ENCODE measurements at places on chromosomes 1 and 21. TPM values are rescaled to one million over a fixed set of nuclear protein-coding genes. Genes with fewer than 3 reads are reported as not detected.

GRCh38 chr1:89356658-89357400, 7.0 kb upstream of the GBP6 start:
- H3K27ac ChIP-seq: no peak overlapping the region
- H3K36me3 ChIP-seq: no peaks in the 10 kb centered on the region
- DNase-seq: no peak
- no peak overlapping the region for H3K4me3 ChIP-seq

DNA sequence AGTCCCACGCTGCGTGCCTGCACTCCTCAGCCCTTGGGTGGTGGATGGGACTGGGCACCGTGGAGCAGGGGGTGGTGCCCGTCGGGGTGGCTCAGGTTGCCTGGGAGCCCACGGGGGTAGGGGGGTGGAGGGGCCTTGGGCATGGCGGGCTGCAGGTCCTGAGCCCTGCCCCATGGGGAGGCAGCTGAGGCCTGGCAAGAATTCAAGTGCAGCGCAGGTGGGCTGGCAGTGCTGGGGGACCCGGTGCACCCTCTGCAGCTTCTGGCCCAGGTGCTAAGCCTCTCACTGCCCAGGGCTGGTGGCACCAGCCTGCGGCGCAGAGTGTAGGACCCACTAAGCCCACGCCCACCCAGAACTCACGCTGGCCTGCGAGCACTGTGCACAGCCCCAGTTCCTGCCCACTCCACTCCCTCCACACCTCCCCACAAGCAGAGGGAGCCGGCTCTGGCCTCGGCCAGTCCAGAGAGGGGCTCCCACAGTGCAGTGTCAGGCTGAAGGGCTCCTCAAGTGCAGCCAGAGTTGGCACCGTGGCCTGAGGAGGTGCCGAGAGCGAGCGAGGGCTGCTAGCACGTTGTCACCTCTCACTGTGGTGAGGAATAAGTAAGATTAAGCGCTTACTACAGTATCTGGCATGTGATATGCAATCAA, 12.8 kb downstream of the TNNI3K start:
- H3K36me3 ChIP-seq: no peaks in the 10 kb centered on the region
- H3K27ac ChIP-seq: no peak overlapping the region
- no peaks in the 10 kb centered on the region for H3K27me3 ChIP-seq
- H3K4me1 ChIP-seq: no peaks in the 10 kb centered on the region
- H3K4me3 ChIP-seq: no peak overlapping the region

Gene DNAI4
- 3.4 TPM for total RNA-seq

- peak overlapping the region; percentile 58 for H3K4me3 ChIP-seq
- H3K27me3 ChIP-seq: no peaks in the 10 kb centered on the region
- H3K27ac ChIP-seq: peak overlapping the region; percentile 77
- no peak for DNase-seq
- peaks cover 67% of the 10 kb centered on the region for H3K4me1 ChIP-seq
Measured at GRCh38 chr21:24046829-24047443, 1560.3 kb downstream of the MRPL39 start.

Gene TCHH
- not detected for total RNA-seq

Gene SPRR2B
- total RNA-seq: not detected

GRCh38 chr1:53079251-53079650, 17.2 kb downstream of the PODN start:
- H3K27me3 ChIP-seq: peaks cover 5% of the 10 kb centered on the region
- no peak for DNase-seq
- H3K4me1 ChIP-seq: no peaks in the 10 kb centered on the region
- H3K36me3 ChIP-seq: no peaks in the 10 kb centered on the region
- no peak overlapping the region for H3K27ac ChIP-seq
- no peak overlapping the region for H3K4me3 ChIP-seq

- H3K27ac ChIP-seq: no peak overlapping the region
- H3K36me3 ChIP-seq: no peaks in the 10 kb centered on the region
- no peak overlapping the region for H3K4me3 ChIP-seq
- H3K27me3 ChIP-seq: no peaks in the 10 kb centered on the region
- peaks cover 4% of the 10 kb centered on the region for H3K4me1 ChIP-seq
Measured at GRCh38 chr1:169312084-169312954, 55.3 kb downstream of the NME7 start.

- no peaks in the 10 kb centered on the region for H3K27me3 ChIP-seq
- no peak overlapping the region for H3K4me3 ChIP-seq
- H3K27ac ChIP-seq: peak overlapping the region; percentile 33
- DNase-seq: no peak
- H3K36me3 ChIP-seq: no peaks in the 10 kb centered on the region
Measured at GRCh38 chr1:182629080-182629479, 24.9 kb upstream of the RGS16 start.

DNA sequence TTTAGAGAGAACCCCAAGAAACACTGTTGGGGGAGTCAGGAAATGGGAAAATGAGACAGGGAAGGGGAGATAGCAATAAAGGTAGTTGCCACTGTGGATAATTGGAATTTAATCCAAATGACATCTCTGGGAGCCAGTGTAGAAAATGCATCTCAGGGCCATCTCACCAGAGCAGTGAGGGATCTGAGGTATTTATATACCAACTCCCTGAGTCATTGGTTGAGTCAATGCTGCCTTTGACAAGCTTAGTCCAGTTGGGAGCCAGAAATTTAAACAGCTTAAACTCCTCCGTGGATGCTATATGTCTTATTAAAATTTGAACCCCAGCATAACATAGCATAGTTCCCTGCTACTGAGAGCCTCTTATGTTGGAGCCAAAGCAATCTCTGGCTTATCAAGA, 140.3 kb downstream of the SLC30A10 start:
- H3K4me1 ChIP-seq: no peaks in the 10 kb centered on the region
- no peak overlapping the region for H3K4me3 ChIP-seq
- no peaks in the 10 kb centered on the region for H3K36me3 ChIP-seq
- peaks cover 4% of the 10 kb centered on the region for H3K27me3 ChIP-seq
- DNase-seq: no peak

GRCh38 chr1:54340878-54341277, 65.3 kb downstream of the SSBP3 start:
- no peaks in the 10 kb centered on the region for H3K27me3 ChIP-seq

- DNase-seq: peak; percentile 51
- peaks cover 5% of the 10 kb centered on the region for H3K4me1 ChIP-seq
- H3K4me3 ChIP-seq: peak overlapping the region; percentile 32
- no peak overlapping the region for H3K27ac ChIP-seq
- no peaks in the 10 kb centered on the region for H3K27me3 ChIP-seq
Measured at GRCh38 chr1:2212532-2213491, 15.3 kb upstream of the SKI start.

- H3K4me1 ChIP-seq: peaks cover 9% of the 10 kb centered on the region
- no peak overlapping the region for H3K4me3 ChIP-seq
Measured at GRCh38 chr1:197787056-197787455, 11.8 kb upstream of the DENND1B start.

DNA sequence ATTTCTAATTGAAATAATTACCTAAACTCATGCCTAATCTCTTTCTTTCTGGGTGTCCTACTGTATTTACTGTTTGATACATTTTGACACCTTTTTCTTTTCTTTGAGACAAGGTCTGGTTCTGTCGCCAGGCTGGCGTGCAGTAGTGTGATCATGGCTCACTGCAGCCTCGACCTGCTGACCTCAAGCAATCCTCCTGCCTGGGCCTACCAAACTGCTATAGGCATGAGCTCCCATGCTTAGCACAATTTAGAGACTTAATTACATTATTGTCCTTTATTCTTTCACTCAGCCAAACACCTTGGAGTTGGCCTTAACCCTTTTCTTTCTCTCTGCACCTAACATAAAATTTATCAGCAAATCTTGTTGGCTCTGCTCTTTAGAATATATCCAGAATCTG, 139.8 kb upstream of the KIF26B start:
- peaks cover 7% of the 10 kb centered on the region for H3K4me1 ChIP-seq
- H3K27ac ChIP-seq: no peak overlapping the region
- DNase-seq: no peak
- no peak overlapping the region for H3K4me3 ChIP-seq

GRCh38 chr1:29379443-29380073, 143.2 kb downstream of the PTPRU start:
- no peak overlapping the region for H3K27ac ChIP-seq
- peaks cover 14% of the 10 kb centered on the region for H3K27me3 ChIP-seq
- H3K36me3 ChIP-seq: peaks cover 2% of the 10 kb centered on the region
- H3K4me3 ChIP-seq: no peak overlapping the region
- DNase-seq: no peak

- peaks cover 2% of the 10 kb centered on the region for H3K27me3 ChIP-seq
- H3K27ac ChIP-seq: no peak overlapping the region
- no peaks in the 10 kb centered on the region for H3K36me3 ChIP-seq
- DNase-seq: no peak
- peaks cover 7% of the 10 kb centered on the region for H3K4me1 ChIP-seq
- H3K4me3 ChIP-seq: no peak overlapping the region
Measured at GRCh38 chr1:43042127-43042526, 83.5 kb upstream of the SLC2A1 start.

DNA sequence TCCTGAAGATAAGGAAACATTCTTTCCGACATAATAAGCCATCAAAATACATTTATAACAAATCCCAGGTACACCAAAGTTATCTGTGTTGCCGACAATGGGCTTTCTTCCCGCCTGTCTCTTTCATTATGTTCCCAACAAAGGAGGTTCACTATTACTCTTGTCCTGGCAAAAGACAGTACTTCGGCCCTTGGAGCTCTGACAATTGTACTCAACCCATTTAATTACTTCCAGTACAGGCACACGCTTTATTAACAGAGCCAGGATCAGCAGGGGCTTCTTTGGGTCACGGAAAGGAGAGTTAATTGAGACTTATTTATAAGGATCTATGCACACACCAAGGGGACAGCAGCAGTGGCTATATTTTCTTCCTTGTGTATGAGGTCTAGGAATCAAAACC, 46.6 kb upstream of the DUSP10 start:
- no peaks in the 10 kb centered on the region for H3K36me3 ChIP-seq
- no peak overlapping the region for H3K4me3 ChIP-seq
- no peak overlapping the region for H3K27ac ChIP-seq
- peaks cover 38% of the 10 kb centered on the region for H3K4me1 ChIP-seq
- H3K27me3 ChIP-seq: no peaks in the 10 kb centered on the region
- DNase-seq: no peak

DNA sequence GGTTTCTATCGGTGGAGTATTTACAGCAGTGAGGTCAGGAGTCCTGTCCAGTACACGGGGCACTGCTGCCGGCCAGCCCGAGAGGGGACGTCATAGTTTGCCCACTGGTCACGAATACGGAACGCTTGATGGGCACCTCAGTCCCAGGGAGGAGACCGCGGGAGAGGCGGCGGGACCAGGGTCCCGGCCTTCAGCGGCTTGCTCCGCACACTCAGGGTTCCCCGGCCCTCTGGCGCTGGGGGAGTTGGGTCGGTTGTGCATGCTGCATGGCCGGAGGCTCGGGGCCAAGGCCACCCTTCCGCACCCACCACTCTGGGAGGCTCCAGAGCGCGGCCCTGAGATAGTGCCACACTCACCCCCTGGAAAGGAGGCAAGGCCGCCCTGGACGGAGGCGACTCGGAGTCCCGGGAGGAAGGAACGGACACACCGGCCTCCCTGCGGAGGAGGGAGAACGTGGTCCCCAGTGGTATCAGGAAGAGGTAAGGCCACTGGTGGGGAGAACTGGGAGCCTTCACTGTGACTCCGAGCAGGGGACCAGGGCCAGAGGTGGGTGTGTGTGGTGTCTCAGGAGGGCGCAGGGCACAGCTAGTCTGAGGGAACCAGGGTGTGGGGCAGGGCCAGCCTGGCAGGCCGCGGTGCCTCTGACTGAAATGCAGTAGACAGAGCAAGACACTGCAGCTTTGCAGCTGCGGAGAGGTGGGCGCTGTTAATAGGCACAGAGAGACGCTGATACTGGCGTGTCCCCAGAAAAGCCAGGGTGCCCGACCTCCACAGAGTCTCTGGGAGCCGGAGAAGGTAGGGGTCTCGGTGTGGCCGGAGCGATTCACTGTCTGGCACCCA, 28.6 kb upstream of the PRSS38 start:
- H3K4me1 ChIP-seq: peaks cover 22% of the 10 kb centered on the region
- H3K27me3 ChIP-seq: no peaks in the 10 kb centered on the region
- H3K36me3 ChIP-seq: peaks cover 6% of the 10 kb centered on the region
- no peak overlapping the region for H3K27ac ChIP-seq
- peak overlapping the region; percentile 86 for H3K4me3 ChIP-seq
- DNase-seq: no peak

GRCh38 chr1:26284597-26285347, 4.9 kb downstream of the SH3BGRL3 start:
- peaks cover 34% of the 10 kb centered on the region for H3K36me3 ChIP-seq
- peak overlapping the region; percentile 83 for H3K4me3 ChIP-seq
- H3K27me3 ChIP-seq: no peaks in the 10 kb centered on the region
- peaks cover 93% of the 10 kb centered on the region for H3K4me1 ChIP-seq

DNA sequence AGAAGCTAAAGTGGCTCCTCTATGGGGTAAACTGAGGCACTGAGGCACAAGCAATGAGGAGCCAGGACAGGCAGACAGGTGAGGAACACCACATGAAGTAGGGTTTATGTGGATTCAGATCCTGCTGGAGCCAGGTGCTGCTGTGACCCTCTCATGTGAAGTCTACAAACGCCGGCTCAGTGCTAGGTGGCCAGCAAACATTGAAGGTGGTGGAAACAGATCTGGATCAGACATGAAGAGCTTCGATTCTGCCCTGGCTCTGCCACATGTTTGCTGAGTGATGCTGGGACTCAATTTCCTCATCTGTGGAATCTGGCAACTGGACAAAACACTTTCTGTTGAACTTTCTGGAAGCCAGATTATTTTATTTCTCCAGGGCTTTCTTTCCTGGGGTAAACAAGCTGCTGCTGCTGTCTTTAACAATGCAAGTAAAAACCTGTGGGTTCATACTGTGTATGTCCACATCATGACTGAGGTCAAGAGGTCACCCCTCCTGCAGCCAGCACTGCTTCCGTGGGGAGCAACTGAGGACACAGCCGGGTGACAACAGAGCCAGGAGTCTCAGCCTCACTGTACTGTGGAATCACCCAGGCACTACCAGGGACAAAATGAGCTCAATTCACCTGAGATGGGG, 33.3 kb downstream of the HMGB4 start:
- H3K4me1 ChIP-seq: peaks cover 1% of the 10 kb centered on the region
- no peak overlapping the region for H3K4me3 ChIP-seq
- H3K36me3 ChIP-seq: no peaks in the 10 kb centered on the region
- no peak overlapping the region for H3K27ac ChIP-seq

Gene C2CD4D
- not detected for total RNA-seq

DNA sequence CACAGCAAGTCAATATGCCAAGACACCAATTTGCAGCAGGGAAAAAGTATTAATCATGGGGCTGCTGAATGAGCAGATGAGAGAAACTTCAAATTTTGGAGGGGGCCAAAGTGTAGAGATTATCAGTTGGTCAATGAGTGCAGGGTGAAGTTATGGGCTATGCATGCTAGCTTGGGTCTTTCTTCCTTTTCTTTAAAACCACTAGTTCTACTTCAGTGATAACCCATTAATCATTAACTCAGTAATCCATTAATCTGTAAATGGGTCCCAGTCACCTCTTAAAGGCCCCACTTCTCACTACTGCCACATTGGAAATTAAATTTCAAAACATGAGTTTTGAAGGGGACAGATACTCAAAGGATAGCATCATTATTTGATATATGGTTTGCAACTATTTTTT, 688.6 kb upstream of the ADGRL4 start:
- H3K4me3 ChIP-seq: no peak overlapping the region
- H3K27ac ChIP-seq: peak overlapping the region; percentile 5
- peaks cover 5% of the 10 kb centered on the region for H3K4me1 ChIP-seq

Data from activated B cell treated with CpG ODN at 0.5 μM for 24 hours (primary cell).